ENCODE measurements at places on chromosomes 6 and 20. TPM values are rescaled to one million over a fixed set of nuclear protein-coding genes. Genes with fewer than 3 reads are reported as not detected.

The PRRC2A gene
- total RNA-seq, result 257 TPM

The SMPDL3A gene
- 0.14 TPM for total RNA-seq

The ADGRF4 gene
- not detected for total RNA-seq

The SCGN gene
- total RNA-seq, result not detected

The NRSN1 gene
- not detected for total RNA-seq

GRCh38 chr20:17875106-17875980 lies 93.3 kb downstream of the SNX5 start:
- no peak for DNase-seq

DNA sequence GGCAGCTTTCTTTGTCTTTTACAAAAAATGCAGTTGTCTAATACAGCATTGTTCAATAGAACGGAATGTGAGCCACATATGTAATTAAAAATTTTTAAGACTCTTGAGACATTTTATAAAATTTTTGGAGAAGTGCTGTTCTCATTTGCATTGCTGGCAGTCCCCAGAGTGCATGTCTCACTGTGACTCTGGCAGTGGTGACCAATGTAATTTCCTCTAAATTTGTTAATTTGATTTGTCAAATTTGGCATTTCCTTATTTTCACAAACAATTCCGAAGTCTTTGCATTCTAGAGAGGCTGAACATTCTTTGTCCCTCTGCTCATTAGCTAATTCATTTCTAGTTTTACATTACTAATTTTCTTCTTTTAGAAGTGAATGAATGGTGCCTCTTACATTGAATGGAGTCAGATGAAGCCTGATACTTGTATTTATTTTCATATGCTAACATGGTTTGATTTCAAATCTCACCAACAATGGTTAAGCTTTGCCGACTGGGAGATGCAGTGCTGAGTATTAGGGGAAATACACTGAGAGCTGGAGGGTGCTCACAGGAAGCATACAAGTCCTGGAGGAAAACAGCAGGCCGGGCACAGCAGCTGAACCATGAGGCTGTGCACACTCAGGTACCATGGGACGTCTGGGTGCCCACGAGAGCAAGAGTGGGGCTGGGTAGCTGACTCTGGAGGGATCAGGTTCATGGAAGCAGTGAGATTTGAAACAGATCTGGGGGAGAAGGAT lies 68.5 kb upstream of the ARMC2 start:
- DNase-seq, result no peak

GRCh38 chr6:151139524-151139923 lies 100.2 kb upstream of the AKAP12 start:
- DNase-seq, result no peak

DNA sequence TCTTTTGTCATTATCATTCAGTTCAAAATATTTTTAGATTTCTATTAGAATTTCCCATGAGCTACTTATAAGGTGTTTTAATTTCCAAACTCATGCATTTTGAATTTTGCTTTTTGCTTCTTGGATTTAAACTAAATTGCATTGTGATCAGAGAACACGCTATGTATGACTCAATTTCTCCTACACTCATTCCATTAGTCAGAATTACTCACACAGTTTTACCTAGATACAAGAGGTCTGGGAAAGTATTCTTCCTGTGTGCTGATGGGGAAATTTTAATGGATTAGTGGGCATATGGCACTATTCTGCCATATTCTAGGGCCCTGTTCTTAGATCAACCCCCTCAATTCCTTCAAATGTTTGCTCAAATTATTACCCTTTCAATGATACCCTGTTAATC lies 49.9 kb upstream of the BMP5 start:
- DNase-seq, result no peak

- no peak for DNase-seq
These were observed 29.0 kb downstream of the CTCFL start for GRCh38 chr20:57495978-57496377.

DNA sequence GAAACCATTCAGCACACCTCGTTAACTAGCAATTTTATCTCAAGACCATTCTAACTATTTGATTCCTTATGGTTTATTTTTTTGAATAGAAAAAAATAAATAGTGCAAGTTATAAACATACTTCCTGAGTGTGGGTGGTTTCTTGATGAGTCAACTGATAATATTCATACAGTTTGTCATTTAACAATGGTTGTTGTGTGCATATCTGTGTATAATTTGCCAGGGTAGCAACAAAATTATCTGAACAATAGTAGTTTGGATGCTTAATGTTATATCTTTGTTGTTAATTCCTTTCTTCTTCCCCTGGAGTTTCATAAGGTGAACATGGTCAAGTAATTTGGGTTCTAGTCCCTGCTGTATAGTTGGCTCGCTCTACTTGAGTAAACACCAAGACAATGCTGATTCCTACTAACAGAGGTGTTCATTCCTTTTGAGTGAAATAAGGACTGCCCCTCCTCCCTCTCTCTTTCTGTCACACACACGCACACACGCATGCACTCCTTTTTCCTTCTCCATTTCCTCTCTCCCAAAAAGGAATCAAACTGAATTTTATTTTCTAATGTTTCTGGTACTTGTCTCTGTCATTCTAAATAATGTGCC lies 938.1 kb upstream of the EPHA7 start:
- DNase-seq, result no peak

DNA sequence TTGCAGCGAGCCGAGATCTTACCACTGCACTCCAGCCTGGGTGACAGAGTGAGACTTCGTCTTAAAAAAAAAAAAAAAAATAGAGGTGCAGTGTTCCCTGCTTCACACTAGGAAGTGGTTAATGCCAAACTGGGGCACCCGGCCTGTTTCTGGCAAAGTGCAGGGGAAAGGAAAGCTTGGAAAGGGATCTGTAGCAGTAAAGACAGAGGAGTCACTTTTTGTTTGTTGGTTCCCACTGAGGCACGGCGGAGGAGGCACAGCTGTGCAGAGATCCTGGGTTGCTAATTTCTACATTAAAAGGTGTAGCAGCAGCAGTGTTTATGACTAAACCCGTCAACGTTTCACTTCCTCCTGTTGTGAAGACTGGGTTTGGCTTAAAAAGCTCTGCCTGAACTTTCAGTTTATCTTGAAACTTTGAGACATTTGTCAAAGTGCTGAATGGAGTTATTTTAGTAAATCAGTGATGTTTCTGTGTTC lies 125.6 kb downstream of the CARMIL1 start:
- peak; percentile 59 for DNase-seq

- no peak for DNase-seq
These were observed 66.7 kb upstream of the DEFB112 start for GRCh38 chr6:50116390-50116789.

GRCh38 chr6:170162011-170162774 lies 128.7 kb downstream of the DLL1 start:
- no peak for DNase-seq

DNA sequence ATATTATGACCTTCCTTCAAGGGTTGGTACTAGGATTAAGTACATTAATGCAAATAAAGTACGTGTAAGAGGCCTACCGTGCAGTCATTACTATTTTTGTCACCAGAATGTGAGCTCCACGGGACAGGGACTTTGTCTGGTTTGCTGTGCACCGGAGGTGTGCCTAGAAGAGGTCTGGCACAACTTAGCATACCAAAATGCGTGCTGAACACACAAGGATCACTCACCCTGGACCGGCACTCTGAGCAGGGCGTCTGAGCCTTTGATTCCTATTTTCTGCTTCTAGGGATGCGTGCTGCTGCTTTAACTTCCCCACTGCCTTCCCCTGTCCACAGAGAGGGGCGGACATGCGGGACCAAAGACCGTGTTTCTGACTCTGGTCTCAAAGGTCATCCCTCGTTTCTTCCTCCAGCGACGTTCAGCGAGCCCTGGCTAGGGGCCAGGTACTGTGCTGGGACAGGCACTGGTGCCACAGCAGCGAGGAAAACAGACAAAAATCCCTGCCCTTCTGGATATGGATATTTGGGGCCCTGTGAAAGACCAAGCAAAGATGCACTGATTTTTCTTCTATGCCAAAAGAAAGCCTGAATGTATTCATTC lies 222.7 kb downstream of the BMP7 start:
- no peak for DNase-seq

DNA sequence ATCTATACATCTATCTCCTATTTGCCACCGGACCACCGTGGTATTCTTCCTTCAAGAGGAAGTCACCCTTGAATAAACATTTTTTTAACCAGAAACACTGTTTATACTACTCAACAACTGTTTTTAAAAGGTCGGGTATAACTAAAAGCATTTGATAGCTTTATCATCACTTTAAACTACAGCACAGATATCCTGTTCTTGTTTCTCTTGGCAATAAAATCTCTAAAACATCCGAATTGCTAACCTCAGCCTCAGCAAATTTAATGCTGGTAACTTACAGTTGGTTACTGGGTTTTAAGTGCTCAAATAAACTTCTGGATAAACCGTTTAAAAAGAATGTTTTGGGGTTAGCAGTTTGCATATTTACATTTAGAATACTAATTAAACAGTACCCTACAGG lies 20.4 kb downstream of the ZUP1 start:
- no peak for DNase-seq

GRCh38 chr6:15526212-15526701 lies 136.6 kb downstream of the DTNBP1 start:
- no peak for DNase-seq

- no peak for DNase-seq
These were observed 7.4 kb upstream of the PCK1 start for GRCh38 chr20:57553376-57554018.

- peak; percentile 83 for DNase-seq
These were observed 108.8 kb downstream of the PREX1 start for GRCh38 chr20:48718786-48719578.
